ENCODE measurements at places on chromosomes 2 and 18.
A peak's percentile ranks its signal among the peaks of the same experiment; 100 is the strongest.

- no peak for DNase-seq
Measured at GRCh38 chr2:33018271-33018670, 71.5 kb downstream of the LTBP1 start.

- no peak for DNase-seq
Measured at GRCh38 chr2:96601382-96602292, 36.5 kb downstream of the KANSL3 start.

DNA sequence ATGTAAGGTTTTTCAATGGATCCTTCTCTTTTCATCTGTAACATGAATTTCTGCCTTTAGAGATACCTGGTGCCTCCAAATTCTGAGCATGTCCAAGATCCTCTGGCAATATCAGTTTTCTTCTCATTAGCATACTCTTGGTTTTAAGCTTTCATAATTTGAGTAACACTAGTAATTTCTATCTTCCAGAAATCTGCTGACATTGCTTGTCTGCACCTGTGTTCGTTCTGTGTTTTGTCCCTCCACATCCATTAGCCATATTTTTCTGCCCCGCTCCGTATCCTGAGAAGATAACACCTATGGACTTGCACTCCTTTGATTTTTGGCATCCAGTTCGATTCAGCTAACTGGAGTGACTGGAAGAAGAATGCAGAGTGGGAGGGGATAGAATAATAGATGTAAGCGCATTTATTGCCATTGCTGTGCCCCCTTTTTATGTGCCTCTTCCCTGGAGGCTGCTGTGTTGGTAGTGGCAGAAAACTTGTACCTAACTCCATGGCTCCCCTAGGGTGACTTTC, 32.3 kb upstream of the ITSN2 start:
- no peak for DNase-seq

- DNase-seq: no peak
Measured at GRCh38 chr18:40366521-40366920, 1588.5 kb upstream of the PIK3C3 start.

- no peak for DNase-seq
Measured at GRCh38 chr2:61693744-61694143, 155.6 kb upstream of the XPO1 start.

GRCh38 chr2:88668862-88669261, 22.6 kb upstream of the RPIA start:
- DNase-seq: no peak

- no peak for DNase-seq
Measured at GRCh38 chr2:189587780-189588179, 7.2 kb upstream of the SLC40A1 start.

- DNase-seq: no peak
Measured at GRCh38 chr2:145064511-145064910, 544.6 kb upstream of the ZEB2 start.

DNA sequence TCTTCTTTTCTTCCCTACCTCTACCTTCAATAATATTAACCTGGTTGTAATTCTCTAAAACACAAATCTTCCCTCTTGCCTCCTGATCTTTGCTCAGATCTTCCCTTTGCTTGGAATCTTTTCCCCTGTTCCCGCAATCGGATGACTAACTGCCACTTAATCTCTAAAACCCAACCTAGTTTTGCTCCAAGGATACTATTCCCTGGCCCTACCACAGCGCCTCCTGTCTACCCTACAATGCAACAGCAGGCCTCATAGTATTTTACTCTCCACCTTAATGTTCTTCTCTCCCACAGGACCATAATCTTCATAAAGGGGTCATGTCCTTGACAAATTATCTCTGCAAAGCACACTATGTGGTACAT, 246.8 kb upstream of the TNP1 start:
- no peak for DNase-seq

DNA sequence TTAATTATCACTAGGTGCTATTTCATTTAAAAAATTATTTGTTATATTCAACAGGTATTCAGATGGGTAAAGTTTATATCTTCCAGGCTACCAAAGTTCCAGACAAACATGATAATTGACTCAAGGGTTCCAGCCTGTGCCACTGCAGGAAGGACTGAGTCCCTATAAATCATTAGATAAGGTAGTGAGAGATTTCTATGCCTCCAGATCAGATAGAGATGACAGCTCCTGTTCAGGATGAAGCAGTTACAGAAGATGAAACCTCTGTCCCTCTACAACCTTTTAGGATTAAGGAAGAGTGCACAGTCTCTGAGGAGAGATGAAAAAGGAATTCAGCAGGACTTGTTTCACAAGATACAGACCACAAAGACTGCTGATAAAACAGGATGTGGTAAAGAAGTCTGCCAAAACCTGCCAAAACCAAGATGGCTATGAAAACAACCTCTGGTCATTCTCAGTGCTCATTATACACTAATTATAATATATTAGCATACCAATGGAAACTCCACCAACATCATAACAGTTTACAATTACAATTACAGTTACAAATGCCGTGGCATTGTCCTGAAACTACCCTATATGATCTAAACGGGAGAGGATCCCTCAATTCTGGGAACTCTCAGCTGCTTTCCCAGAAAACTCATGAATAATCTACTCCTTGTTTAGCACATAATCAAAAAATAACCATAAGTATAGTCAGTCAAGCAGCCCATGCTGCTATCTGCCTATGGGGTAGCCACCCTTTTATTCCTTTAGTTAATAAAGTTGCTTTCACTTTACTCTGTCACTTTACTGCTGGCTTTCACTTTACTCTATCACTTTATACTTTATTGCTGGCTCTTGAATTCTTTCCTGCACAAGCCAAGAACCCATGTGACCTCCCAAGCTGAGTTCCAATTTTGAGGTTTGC, 288.5 kb downstream of the PDE11A start:
- DNase-seq: no peak

GRCh38 chr18:35192415-35192814, 48.4 kb upstream of the ZNF397 start:
- DNase-seq: no peak

- no peak for DNase-seq
Measured at GRCh38 chr18:35516351-35516750, 18.6 kb upstream of the INO80C start.

- DNase-seq: no peak
Measured at GRCh38 chr2:7749895-7750559, 832.8 kb downstream of the RNF144A start.

DNA sequence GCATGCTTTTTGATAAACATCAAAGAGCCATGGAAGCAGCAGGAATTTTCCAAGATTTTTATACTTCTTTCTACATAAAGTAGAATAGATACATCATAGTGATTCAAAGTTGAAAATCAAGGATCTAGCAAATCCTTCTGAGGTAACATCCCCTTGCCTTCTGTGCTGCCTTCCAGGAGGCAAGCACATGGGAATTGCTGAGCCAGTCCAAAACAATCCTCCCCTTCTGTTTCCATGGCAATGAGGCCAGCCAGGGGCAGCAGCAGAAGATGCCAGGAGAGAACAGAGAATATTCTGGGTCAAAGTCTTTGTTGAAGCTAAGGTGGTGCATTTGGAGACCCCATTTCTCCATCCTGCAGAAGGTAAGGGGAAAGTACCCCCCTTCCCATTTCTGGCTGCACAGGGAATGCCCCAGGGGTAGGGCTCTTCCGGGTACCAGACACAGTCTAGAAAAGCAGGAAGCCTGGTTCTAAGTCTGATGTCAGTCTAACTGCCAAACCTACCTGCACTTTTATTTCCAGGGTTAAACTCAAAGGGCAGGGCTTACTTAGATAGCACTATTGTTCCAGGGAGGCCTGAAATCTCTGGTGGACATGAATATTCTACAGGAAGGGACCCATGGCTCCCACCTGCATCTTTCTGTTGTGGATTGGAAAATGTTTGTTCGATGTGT, 22.1 kb downstream of the CENPA start:
- DNase-seq: no peak

- no peak for DNase-seq
Measured at GRCh38 chr2:174026122-174026845, 61.1 kb upstream of the SP3 start.

DNA sequence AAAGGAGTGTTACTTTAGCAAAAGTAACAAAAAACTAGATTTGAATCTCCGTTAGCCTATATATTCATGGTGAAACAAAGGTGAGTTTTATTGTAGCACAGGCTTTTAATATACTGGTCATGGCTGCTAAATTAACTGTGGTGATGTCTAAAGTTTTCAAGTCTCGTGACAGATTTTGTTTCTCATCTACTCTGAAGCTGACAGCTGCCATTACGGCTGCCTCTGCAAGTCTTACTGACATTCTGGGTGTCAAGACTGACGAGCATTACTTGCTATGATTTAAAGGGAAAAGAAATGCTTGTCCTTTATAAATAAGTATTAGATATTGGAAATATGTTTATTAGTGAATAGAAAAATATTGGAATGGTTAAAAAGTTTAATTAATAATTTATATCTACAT, 207.7 kb downstream of the DSEL start:
- no peak for DNase-seq

- DNase-seq: no peak
Measured at GRCh38 chr2:148534416-148535204, 109.9 kb upstream of the EPC2 start.

GRCh38 chr2:145303536-145303935, 783.6 kb upstream of the ZEB2 start:
- no peak for DNase-seq

- DNase-seq: no peak
Measured at GRCh38 chr2:27627963-27628766, 647 bp downstream of the CCDC121 start.

DNA sequence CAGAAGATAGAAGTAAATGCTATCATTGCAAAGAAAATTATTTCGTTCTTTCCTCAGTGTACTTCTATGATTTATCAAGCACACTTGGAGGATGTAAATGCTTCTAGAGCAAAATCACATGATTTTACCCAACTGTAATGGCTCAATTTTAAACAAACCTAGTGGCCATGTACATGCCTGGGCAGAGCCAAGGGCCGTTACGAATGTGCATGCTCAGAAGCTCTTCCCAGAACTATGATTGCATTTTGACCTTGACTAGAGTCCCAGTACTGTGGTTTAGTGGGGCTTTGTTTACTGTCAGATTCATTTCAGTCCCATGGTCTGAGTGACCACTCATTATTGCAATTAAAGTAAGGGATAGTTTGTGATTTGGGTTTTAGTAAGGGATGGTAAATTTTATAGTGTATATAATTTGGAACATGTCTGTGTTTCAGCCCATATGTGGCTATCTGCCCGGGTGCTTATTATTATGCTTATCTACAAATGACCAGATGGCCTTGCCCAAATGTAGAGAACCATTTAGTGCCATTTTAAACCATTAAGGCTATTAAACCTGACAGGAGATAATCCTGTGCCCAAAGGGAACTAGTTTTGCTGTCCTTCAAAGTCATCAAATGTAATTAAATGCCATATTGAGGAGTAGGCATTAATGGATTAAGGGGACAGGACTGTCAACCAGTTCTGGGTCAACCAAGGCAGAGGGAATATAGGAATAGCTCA, 239.1 kb downstream of the ICOS start:
- DNase-seq: no peak

DNA sequence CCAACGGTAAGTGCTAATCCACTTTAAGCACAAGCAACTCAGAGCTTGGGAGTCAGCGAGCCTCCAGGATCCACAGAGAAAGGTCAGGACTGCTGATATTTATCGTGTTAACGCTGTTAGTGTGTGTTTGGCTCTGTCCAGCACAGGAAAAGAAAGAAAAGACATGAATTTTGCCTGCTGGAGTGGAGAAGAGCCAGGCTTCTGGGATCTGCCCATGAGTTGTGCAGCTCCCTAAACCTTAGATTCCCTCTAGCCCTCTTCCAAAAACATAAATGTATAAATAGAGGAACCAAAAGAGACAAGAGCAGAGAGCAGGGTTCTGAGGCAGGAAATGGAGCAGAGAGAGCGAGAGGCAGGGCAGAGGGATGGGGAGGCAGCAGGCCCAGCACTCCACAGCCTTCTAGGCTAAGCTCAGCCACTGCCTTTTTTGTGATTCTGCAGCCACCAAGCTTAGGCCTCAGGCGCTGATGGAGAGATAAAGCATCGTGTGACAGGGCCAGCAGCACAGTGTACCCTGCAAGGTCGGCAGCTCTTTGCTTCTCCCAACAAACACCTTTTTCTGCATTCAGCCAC, 14.5 kb upstream of the MAT2A start:
- no peak for DNase-seq

- no peak for DNase-seq
Measured at GRCh38 chr2:156765043-156765442, 328.9 kb downstream of the GPD2 start.

DNA sequence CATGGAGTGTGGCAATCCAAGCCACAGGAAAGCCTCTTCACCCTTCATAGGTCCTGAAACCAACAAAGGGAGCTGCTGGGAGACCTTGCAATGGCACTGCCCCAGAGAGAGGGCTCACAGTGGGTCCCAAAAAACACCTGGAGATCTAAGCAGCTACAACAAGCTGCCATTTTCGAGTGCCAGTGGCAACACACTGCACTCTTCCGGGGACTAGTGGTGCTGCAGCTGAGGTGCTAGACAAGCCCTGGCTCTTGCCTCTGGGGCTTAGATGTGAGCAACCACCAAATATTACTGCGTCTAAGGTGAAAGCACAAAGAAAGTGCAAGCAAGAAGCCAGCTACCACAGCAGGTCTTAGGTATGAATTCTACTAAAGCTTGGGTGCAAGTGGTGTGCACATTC, 192.9 kb downstream of the NOL4 start:
- DNase-seq: no peak

GRCh38 chr2:99420031-99420430, 69.8 kb downstream of the REV1 start:
- no peak for DNase-seq

- peak; percentile 99 for DNase-seq
Measured at GRCh38 chr2:69914164-69914949, 552 bp upstream of the MXD1 start.

DNA sequence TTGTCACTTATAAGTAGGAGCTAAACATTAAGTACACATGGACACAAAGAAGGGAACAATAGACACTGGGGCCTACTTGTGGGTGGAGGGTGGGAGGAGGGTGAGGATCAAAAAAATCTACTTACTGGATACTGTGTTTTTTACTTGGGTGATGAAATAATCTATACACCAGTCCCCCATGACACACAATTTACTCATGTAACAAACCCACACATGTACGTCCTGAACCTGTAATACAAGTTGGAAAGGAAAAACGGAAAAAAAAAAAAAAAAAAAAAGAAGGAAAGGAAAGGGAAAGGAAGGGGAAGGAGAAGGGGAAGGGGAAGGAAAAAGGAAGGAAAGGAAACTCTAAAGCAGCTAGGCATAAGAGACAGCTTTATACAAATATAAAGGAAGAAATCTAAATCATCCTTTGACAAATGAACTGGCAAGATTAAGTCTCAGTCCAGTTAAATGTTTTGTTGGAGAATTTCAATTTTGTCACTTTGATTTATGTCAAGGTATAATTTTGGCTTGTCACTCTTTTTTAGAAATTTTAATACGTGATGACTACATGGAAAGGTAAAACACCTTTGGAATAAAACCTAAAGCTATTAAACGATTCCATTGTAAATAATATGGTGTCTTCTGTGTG, 169.4 kb upstream of the OTX1 start:
- DNase-seq: no peak

- no peak for DNase-seq
Measured at GRCh38 chr2:6545795-6546194, 319.9 kb downstream of the CMPK2 start.

Measured in stimulated activated CD8-positive, alpha-beta memory T cell treated with anti-CD3 and anti-CD28 coated beads, Interleukin-15, amount 100 ng/mL, for 1 hour (primary cell).